Stimulated activated CD4-positive, alpha-beta T cell treated with anti-CD3 and anti-CD28 coated beads, Interleukin-15, amount 100 ng/mL, for 24 hours (primary cell): ENCODE measurements at places on chromosomes 7 and 10.

DNA sequence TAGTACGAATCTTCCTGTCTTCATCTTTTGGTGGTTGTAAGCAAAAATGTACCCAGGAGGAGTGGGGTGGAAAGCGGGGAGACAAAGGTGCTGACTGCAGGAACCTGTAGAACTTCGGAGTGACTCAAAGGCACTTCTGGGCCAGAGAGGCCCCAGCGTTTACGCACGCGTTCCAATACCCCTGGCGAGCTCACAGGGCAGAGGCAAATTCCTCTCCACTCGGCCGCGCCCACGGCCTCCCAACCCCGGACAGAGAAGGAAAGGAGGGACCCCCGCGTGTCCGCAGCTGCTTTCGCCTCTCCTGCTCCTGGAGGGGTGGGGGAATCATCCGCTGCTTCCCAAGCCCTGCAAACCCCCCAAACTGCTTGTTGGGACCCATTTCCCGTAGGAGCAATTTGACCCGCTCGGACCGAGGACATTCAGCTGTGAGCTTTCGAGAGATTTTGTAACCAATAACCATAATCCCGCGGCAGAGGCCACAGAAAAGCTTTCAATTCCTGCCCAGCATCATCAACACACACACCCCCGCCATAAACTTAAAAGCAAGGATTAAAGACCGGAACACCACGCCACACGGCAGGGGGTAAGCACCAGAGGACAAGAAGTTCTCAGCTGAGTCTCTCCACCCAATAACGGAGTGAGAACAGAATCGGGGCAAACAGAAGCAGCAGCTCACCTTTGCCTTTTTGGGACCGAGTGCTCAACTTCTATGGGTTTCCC is 2.3 kb downstream of the IGF2BP3 start:
- DNase-seq: peak; percentile 35

DNA sequence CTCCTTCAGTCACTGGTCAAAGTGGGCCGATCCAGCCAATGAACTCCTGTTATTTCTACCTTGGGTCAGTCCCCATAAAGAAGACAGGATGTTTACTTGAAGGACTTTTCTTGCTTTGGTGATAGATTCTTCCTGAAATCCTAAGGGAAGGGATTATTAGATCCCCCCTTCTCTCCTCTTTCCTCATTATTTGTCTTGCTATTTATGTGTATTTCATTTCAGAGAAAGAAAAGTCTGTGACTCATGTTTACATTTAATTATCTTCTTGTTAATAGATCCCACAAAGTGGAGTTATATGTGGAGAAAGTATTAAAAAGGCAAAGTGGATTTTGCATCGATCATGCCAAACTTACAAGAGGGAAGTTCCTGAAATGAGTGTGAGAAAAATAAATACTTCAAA is 341.5 kb downstream of the PHTF2 start:
- DNase-seq: no peak

DNA sequence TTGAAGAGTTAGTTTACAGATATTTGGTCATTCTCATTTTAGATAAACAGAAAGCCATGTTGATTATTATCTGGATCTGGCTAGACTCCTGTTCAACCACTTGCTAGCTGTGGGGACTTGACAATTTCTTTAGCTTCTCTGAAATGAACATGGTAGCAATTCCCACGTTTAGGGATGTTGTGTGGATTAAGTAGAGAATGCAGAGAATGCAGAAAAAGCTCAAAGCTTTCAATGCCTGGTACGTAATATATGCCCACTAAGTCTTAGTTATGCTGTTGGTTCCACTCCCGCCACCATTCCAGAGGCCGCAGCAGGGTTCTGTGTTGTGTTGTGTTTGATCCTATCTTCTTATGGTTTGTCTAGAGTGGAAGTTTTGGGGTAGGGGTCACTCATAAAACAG is 39.2 kb upstream of the RPA3 start:
- no peak for DNase-seq

- no peak for DNase-seq
Measured at GRCh38 chr10:30812018-30812851, 182.7 kb upstream of the LYZL2 start.

GRCh38 chr10:5953676-5954075 is 23.7 kb downstream of the IL15RA start:
- no peak for DNase-seq

DNA sequence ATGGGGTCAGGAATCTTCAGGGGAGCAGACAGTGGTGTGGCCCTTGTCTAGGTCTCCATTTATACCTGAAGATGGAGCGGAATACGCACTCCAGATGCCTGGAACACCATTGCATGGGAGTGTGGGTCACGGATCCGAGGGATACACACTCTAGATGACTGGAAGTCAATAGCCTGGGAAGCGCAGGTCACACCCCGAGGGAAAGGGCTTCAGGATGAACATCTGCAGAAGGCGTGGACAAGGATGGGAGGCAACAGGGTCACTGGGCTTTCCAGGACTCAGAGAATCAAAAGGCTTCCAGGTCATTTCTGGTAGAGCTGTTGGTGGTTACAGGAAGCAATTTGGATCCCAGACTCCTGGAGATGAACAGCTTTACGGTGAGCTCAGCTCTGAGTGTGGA is 382.2 kb upstream of the KLF6 start:
- no peak for DNase-seq

DNA sequence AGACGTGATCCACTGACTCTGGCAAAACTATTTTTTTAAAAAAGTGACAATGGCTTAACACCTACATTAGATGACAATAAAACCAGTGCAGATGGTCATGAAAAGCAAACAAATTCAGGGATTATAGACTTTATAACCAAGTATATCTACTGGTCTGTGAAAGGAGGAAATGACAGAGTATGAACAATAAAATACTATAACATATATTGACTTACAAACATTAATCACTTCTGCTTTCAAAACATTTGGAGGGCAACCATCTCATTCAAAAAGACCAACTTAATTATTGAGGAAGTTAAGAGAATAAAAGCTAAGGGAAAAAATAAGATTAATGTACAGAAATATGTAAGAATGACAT is 34.8 kb downstream of the JMJD1C start:
- no peak for DNase-seq

- DNase-seq: no peak
Measured at GRCh38 chr10:72013202-72013945, 49.2 kb downstream of the CHST3 start.
